ENCODE measurements at places on chromosomes 4 and X. TPM values are rescaled to one million over a fixed set of nuclear protein-coding genes. Genes with fewer than 3 reads are reported as not detected.

GRCh38 chr4:184528051-184528450 is 53.7 kb upstream of the IRF2 start:
- DNase-seq = no peak
- H3K27ac ChIP-seq = no peak overlapping the region
- no peak overlapping the region for H3K4me3 ChIP-seq
- peaks cover 10% of the 10 kb centered on the region for H3K36me3 ChIP-seq

- no peak overlapping the region for H3K4me3 ChIP-seq
- no peaks in the 10 kb centered on the region for H3K36me3 ChIP-seq
- no peak overlapping the region for H3K27ac ChIP-seq
- no peaks in the 10 kb centered on the region for H3K27me3 ChIP-seq
- no peaks in the 10 kb centered on the region for H3K4me1 ChIP-seq
- no peak for DNase-seq
Observed at GRCh38 chr4:138567696-138568095, 325.5 kb upstream of the SLC7A11 start.

DNA sequence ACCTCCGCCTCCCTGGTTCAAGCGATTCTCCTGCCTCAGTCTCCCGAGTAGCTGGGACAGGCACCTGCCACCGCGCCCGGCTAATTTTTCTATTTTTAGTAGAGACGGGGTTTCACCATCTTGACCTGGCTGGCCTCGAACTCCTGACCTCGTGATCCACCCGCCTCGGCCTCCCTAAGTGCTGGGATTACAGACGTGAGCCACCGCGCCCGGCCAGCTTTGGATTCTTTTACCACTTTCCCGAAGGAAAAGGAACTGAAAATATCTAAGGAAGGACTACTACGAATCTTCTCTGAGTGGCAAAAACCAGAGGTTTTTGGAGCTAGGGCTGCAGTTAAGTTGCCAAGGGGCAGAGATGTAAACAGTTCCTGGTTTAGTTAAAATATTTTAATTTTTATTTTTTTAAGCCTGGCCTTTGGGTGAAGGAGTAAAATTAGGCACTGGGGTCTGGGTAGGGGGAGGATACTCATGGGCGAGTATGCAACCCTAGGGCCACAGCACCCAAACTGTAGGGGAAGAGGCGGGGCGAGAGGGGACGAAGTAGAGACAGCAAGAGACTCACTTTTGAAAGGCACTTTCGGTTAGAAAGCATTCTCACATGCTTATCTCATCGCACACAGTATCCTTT is 525 bp upstream of the CISD2 start:
- H3K36me3 ChIP-seq = no peaks in the 10 kb centered on the region
- H3K4me1 ChIP-seq = no peaks in the 10 kb centered on the region
- peak; percentile 17 for DNase-seq
- H3K27ac ChIP-seq = peak overlapping the region; percentile 48

- H3K27me3 ChIP-seq = peaks cover 3% of the 10 kb centered on the region
- peaks cover 6% of the 10 kb centered on the region for H3K4me1 ChIP-seq
- H3K36me3 ChIP-seq = no peaks in the 10 kb centered on the region
- DNase-seq = no peak
- H3K4me3 ChIP-seq = peak overlapping the region; percentile 47
Observed at GRCh38 chrX:47235691-47236103, 2.9 kb downstream of the USP11 start.

DNA sequence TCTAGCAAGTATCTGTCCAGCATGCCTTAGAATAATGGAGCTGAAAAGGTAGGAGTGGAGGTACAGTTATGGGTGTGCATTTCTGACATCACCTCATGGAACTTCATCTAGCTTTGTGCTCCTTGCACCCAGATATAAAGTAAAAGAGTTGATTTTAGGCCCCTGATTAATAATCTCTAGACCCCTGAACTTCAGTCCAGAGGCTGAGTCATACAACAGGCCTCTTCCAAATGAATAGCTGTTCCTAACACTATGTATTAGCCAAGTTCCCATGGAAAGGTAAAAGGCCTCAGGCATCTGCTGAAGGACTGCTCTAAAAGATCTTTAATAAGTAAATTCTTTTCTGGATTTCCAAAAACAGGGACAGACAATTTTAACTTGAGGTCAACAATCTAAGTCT is 16.2 kb downstream of the TBC1D9 start:
- no peaks in the 10 kb centered on the region for H3K36me3 ChIP-seq
- peaks cover 3% of the 10 kb centered on the region for H3K27me3 ChIP-seq
- no peak for DNase-seq
- H3K27ac ChIP-seq = no peak overlapping the region

DNA sequence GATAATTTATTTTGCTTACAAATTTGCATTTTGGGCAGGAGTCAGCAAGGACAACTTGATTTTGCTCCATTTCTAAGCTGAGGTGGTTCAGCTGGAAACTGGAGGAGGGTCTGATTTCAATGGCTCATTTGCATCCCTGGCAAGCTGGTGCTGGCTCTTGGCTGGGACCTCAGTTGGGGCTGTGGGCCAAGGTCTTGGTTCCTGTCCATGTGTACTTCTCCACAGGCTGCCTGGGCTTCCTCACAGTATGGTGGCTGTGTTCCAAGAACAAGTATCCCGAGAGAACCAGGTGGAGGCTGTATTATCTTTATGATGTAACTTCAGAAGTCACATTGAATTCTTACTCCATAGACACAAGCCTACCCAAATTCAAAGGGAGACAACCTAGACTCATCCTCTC is 77.0 kb upstream of the STX18 start:
- DNase-seq = no peak
- no peak overlapping the region for H3K27ac ChIP-seq
- H3K4me3 ChIP-seq = no peak overlapping the region
- no peaks in the 10 kb centered on the region for H3K36me3 ChIP-seq

GRCh38 chrX:120316587-120317283 is 5.5 kb upstream of the TMEM255A start:
- H3K36me3 ChIP-seq = no peaks in the 10 kb centered on the region
- DNase-seq = no peak
- H3K27me3 ChIP-seq = peaks cover 3% of the 10 kb centered on the region
- no peak overlapping the region for H3K27ac ChIP-seq
- H3K4me3 ChIP-seq = no peak overlapping the region

Gene FGF2
- 2.9 TPM for total RNA-seq

Gene DOK7
- total RNA-seq = 5.1 TPM

Measured in glutamatergic neuron (in vitro differentiated cells).